ENCODE measurements at places on chromosomes 12 and 14.

DNA sequence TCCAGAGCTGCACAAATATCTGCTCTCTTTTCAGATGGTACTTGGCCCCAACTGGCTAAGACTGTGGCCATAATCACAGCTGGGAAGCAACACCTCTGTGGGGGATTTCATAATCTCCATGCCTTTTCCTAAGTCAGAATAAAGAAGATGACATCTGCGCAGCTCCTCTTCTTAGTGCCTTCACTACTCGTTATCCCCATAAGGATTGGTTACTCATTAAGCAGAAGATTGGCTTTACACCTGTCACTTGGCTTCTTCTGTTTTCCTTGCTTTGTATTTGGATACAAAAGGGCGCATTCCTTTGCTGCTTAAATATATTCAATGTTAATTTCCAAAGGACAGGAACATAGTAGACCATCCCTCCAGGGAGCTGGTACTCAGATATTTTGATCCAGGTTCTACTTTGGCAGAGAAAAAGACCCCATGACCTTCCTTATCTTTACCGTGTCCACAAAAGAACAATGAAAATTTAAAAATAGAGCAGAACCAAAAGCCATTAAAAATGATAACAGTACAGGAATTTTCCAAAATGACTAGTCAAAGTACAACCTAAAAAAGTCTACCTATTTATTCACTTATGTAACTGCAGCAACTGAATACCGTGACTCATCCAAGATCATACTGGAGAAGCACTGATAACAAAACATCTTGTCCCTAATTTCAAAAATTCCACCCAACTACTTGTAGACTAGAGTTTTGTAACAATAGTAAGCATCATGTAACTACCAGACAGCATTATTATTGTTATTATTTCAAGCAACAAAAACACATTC is 352.3 kb upstream of the TMPO start:
- no peak for DNase-seq

DNA sequence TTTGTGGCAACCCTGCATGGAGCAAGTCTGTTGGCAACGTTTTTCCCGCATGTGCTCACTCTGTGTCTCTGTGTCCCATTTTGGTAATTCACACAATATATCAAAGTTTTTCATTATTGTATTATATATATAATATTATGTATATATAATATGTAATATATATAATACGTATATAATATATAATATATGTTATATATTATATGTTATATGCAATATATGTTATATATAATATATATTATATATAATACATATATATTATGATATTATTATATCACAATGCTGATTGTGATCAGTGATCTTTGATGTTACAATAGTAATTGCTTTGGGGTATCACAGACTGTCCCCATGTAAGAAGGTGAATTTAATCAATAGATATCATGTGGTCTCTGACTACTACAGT is 84.8 kb downstream of the BICD1 start:
- no peak for DNase-seq

DNA sequence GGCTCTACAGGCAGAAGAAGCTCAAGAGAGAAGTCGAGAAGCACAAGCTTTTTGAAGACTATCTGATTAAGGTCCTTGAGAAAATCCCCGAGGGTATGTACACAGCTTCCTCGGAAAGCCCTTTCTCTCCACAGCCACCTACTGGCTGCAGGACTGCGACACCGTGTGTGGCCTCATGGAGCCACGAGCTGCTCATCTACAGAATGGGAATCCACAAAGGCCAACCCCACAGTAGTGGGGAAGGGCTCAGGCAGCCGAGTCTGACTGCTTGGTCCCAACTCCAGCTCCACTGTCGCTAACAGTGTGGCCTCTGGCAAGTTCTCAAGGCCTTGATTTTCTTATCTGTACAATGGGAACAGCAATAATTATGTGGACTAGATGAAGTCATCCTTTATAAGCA is 2.5 kb downstream of the CCDC197 start:
- DNase-seq = no peak

DNA sequence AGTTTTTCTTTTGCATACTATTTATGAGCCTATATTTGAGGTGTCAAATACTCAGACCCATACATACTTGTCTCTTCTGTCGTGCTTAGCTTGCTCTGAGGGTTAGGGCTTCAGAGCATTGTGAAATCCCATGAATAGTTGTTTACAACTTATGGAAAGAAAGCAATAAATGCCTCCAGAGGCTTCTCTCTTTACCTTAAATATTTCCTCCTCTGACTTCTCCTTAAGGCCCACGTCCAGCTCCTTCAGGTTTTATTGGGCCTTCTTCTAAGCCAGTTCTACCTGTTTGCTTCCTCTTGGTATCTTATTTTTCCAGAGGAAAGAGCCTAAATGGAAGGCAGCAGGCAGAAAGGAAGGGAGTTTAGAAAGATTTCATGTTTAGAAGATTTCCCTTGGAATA is 218.6 kb downstream of the SPTSSA start:
- DNase-seq = no peak

- no peak for DNase-seq
Measured at GRCh38 chr14:85037411-85037810, 492.5 kb upstream of the FLRT2 start.

- no peak for DNase-seq
Measured at GRCh38 chr12:132886529-132887477, 602 bp downstream of the CHFR start.

- no peak for DNase-seq
Measured at GRCh38 chr12:24756479-24757024, 192.3 kb downstream of the BCAT1 start.

DNA sequence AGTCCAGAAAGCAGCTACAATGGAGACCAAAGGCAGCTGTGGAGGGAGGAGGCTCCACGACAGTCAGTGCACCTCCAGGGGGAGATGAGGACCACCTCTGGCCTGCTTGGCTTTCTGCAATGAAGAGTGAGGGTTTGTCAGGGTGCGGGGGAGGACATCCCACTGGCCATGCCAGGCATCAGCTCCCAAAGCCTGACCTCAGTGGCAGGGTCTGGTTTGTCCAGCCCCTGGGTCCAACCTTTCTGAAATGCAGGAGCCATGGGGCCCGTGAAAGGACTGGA is 35.2 kb downstream of the SLC6A12 start:
- DNase-seq = no peak

- DNase-seq = no peak
Measured at GRCh38 chr12:122362755-122363154, 59.7 kb downstream of the CLIP1 start.

DNA sequence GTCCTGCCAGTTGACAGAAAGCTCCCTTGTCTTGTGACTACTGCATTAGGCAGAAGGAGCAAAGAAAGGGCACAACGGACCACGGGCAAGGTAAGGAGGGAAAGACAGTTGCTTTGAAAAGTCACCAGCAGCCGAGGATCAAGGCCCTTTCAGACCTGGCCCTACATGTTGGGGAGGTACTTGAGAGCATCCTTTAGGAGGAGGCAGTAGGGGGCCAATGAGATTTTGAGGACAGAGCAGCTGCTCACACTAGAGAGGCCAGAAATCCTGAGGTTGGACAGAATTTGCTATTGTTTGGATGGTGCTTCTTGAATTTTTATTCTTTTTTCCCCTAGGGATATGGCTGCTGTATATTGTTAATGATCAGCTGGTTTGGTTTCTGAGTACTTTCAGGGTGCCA is 135.5 kb upstream of the PZP start:
- no peak for DNase-seq

- no peak for DNase-seq
Measured at GRCh38 chr12:46450279-46450748, 77.7 kb upstream of the SLC38A2 start.

DNA sequence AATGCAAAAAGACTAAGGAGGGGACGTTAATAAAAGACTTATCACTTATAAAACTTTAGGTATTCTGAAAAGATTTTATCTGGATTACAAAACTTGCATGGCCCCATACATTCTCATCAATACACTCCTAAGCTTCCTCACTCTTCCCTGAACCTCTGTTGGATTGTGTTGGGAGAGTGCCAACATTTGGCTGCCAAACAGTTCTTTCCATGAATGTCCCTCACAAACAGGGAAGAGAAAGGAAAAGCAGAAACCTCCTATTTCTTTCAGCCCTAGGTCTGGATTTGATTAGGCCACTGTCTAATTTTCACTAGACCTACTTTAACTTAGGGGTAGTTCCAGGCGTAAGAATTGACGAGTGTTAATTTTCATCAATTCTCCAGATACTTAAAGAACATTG is 11.7 kb downstream of the PTHLH start:
- no peak for DNase-seq

DNA sequence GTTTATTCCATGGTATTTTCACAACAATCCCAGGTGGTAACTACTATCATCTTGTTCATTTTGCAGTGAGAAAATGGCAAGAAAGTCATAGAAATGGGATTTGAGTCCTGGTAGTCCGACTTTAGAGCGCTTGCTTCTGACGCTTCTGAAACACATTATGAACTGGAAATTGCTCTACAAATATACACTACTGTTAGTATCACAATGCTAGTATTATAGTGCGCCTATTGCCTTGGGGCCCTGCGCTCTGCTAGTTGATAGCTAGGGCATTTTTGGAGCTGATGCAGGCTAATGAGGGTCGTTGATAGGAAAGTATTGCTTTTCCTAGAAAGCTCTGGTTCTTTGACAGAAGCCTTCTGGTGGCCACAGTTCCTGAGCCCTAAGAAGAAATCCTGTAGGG is 61.0 kb downstream of the ETV6 start:
- no peak for DNase-seq

DNA sequence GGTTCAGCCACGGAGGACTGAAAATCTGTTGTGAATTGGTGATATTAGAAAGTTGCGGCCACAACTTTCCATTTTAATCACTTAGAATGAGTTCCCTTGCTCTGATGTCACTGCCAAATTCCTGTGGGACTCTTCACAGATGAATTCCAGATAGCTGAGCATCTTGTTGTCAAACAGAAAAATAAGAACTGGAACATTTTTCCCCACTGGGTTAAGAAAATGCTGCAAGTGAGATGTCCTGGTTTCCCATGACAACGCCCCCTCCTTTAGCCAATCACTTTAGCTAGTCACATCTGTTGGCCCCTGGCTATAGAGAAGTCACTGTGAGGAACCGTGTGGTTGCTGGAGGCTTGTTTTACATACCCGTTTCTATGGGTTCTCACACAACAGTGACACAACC is 135.9 kb downstream of the KTN1 start:
- no peak for DNase-seq

- no peak for DNase-seq
Measured at GRCh38 chr12:53575502-53576249, 50.5 kb downstream of the ATF7 start.

DNA sequence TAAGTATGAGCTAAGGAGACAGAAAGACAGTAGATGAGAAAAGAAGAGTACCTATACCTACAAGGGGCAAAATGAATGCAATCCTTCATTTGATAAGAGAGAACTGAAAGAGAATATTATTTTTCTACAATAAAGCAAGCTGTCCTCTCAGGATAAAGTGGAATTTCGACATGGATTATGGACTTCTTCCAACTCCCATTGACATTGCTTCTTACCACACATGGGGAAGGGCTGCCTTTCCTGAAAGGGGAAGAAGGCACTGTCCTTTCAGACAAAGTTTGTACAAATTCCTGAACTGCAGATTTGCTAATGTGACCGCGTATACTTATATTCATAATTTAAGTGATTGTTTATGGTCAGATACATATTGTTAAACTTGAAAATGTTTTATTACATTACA is 4.3 kb upstream of the HEBP1 start:
- no peak for DNase-seq

- DNase-seq = no peak
Measured at GRCh38 chr12:48688836-48689235, 6.8 kb upstream of the KANSL2 start.

DNA sequence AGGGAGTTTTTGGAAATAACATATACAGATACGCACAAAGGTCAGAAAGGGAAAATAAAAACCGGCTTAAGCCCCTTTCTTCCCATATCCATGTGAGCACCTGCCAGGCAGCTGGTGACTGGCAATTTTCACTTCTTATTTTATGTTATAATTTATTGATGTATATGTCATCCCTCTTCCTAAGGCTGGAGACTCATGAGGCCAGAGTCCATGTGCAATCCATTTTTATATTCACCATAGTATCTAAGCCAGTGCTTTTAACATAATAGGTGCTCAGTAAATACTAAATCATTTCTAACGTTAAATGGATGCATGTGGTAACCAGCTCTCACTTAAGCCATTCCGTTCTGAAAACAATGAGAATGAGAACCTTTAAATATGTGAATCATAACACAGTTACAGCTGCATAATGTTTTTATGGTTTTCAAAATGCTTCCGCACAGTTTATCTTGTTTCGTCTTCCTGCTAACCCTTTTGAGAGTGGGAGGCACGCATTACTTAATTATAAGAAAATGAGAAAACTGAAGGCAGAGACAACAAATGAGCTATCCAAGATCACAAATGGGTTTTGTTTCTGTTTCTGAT is 178.3 kb downstream of the CACNA1C start:
- no peak for DNase-seq

DNA sequence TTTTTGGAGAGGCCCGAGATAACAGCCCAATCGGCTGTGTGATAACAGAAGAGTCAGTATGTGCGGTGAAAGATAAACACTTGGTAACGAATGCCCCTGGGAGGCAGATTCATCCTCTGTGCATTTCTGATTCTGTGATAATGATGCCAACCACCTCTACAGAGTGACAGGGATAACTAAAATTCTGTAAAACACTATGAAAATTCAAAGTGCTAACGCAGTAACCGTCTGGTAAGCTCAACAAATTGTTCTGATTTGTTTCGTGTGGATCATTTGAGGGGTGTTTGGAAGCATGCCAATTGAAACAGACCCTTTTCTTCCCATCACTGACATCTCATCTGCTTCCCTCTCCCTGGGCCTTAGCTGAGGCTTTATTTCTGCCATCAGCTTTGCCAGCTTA is 76.3 kb downstream of the ESR2 start:
- DNase-seq = no peak

- DNase-seq = no peak
Measured at GRCh38 chr14:91008759-91009409, 51.6 kb downstream of the RPS6KA5 start.

DNA sequence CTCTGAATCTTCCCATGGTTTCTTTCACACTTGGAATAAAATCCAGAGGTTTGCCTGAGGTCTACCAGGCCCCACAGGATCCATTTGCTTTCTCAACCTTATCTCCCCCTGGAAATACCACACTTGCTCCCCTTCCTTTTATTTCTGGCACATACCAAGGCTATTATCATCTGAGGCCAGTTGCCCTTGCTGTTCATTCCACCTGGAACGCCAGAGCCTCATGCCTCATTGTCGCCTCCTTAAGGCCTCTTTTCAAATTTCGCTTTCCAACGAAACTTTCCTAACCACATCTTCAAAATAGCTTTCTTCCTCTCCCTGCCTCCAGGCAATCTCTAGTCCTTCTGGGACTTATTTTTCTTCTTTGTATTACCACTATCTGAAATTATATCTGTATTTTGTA is 11.2 kb upstream of the LRIG3 start:
- DNase-seq = no peak

- DNase-seq = no peak
Measured at GRCh38 chr14:76870166-76870565, 44.0 kb downstream of the LRRC74A start.

DNA sequence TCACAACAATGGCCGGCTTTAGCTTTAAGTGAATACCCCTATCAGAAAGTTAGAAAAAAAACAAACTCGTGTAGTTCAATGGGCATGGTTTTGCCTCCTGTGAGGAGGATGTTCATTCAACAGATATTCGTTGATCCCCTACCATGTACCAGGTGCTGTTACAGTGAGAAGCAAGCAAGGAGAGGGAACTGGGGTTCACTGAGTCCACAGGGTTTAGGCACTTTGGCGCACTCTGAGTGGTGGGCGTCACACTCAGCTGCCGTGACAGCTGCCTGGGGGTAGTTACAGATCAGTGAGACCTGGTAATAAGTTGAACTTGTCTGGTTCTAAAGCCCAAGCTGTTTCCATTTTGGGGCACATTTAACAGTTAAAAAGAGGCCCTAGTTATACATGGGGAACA is 74.2 kb downstream of the PAPOLA start:
- no peak for DNase-seq

Data from activated CD4-positive, CD25-positive, alpha-beta regulatory T cell treated with anti-CD3 and anti-CD28 coated beads, Interleukin-2, amount 50 U/mL, for 16 hours (primary cell).